ENCODE measurements at places on chromosomes 7 and 10. TPM values are rescaled to one million over a fixed set of nuclear protein-coding genes. Genes with fewer than 3 reads are reported as not detected.

DNA sequence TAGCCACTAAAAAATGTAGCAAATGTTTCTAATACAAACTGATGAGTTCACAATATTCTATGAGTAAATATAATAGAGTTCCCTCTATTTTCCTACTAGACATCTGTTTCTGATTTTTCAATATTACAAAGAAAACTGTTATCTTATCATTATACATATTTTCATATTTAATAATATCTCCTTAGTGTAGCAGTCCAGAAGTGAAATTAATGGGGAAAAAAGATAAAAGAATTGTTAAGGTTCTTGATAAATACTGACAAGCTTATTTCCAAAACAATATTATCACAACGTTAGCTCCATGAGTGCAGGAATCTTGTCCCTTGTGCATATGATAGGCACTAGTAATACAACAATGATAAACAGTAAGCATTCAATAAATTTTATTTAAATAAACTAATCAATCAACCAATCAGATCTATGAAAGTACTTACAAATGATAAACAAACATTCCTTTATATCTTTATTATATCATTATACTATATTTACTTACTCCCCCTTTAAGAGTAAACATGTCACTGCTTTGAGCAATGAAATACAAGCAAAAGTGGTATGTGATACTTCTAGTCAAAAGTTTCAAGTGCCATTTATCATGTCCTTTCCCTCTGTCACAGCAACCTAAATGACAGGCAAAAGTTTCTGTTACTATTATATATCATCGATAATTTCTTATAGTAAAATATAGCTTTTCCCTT, 103.1 kb downstream of the IMMP2L start:
- no peak for DNase-seq

- DNase-seq, result peak; percentile 21
Measured at GRCh38 chr7:128065872-128066271, 34.6 kb upstream of the LRRC4 start.

DNA sequence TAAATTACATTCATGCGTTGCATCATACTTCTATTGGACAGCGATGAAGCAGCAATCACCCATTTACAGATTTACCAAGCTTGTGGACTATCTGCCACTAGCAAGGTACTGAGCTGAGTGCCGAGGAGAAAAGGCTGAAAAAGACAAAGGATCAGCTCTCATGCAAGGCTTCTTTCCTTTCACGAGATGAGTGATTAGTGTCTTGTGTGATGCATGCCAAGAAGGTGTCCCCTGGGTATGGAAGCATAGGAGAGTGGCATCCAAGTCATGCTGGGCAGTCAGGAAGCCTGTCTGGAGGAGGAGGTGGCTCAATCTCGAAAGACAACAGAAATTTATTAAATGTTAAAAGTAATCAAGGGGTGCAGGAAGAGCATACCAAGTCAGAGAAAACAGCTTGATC, 40.9 kb downstream of the ACSM6 start:
- DNase-seq, result no peak

Gene BMPER
- 1.4 TPM for total RNA-seq

DNA sequence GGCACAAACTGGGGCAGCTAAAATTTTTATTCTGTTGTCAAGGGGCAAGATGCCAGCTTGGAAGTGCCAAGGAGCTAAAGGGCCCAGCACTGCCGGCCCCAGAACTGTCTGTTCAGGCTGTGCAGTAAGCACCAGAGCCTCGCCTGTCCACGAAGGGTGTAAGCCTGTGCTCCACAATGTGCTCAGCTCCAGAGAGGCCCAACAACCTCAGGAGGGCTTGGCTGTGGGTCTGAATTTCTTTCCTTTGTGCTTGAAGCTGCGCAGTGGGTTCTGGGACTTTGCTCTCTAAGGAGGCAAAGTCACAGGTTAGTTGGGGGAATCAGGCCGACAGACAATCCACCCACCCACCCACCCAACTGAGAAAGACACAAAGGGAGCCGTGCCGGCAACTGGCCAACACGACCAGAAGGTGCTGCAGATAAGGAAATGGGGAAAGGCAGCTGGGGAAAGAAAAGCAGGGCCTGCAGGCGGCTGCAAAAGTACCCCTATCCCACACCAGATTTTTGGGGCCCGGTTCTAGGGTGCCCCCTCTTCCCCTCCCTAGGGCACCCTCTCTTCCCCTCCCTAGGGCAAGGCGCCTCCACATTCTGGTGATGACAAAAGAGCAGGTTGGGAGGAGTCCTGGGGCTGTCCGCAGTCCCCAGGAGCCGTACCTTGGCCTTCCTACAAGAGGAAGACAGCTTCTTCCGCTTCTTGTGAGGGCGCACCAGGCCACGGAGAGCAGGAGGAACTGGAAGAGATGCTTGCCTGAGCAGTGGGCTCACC, 7.7 kb downstream of the DDX56 start:
- no peak for DNase-seq

DNA sequence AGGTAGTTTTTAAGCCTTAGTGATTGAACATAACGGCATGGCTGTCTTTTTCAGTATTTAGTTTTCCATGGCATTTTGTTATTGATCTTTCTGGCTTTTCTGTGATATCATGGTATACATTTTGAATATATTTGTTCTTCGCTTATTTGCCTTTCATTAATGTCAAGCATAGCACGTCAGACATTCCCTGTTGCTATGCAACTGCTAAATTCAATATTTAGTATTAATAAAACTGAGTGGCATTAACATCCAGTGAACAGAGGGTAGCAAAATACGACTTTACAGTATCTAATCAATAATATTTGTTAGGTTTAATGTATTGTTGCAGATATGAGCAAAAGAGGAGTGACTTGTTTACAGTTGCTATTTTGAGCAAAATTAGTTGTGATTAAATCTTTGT, 72.5 kb downstream of the LCOR start:
- DNase-seq, result no peak

DNA sequence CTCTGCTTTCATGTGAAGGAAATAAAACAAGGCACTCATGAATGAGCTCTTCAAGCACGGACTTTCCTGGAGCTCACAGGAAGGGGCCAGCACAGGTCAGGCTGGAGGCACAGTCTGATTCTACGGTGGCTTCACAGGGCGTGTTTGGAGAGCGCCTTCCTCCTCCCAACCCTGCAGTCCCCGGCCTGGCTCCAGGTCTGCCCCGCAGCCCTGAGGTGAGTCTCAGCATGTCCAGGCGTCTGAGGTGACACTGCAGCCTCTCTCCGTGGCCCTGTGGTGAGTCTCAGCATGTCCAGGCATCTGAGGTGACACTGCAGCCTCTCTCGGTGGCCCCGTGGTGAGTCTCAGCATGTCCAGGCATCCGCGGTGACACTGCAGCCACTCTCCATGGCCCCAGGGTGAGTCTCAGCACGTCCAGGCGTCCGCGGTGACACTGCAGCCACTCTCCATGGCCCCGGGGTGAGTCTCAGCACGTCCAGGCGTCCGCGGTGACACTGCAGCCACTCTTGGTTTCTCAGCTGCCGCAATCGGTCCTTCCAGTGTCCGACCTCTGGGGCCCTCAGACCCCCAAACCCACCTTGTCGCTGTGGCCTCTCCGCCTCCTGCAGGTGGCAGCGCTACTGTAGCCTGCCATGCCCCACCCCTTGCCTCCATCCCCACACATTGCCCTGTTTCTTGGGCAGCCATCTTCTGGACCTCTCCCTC, 381.7 kb downstream of the DNAJB6 start:
- DNase-seq, result no peak

DNA sequence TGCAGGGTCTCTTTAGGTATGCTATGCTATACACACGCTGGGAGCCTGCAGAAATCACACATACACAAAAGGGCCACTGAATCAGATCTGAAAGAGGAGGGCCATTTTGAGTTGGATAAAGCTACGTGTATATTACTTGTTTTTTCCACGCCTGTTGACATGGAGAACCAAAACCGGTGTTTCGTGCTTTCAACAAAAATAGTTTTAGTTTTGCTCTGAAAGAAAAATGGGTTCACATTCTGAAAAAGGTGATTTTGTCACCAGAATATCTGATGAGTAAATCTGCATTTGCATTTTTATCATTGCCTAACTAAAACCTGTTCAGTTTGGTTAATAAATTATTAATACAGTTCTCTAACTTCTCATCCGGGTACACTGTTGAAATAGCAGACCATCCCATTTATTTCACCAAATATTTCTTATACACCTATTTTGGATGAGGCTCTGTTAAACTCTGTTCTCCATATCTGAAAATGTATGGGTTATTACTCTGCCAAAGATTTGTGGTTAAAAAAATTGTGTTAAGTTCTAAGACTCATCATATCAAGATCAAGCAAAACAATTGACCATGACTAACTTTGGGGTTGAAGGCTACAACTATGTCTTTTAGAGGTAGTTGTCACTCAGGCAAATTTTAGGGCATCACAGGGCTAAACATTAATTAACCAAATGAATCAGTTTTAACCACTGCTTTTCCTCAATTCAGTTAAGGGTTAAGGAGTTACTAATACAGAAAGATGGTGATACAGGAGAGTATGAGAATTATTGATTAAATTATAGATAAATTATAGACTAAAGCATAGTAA, 101.2 kb upstream of the RPA3 start:
- no peak for DNase-seq

GRCh38 chr10:60208676-60209269, 180.9 kb downstream of the ANK3 start:
- no peak for DNase-seq

Gene CDK14
- 5.4 TPM for total RNA-seq

Gene POLR3A
- 13.9 TPM for total RNA-seq

GRCh38 chr10:88926566-88927415, 25.8 kb downstream of the ACTA2 start:
- no peak for DNase-seq

Gene FGFR2
- total RNA-seq, result 77.5 TPM

Gene TMEM213
- total RNA-seq, result not detected

DNA sequence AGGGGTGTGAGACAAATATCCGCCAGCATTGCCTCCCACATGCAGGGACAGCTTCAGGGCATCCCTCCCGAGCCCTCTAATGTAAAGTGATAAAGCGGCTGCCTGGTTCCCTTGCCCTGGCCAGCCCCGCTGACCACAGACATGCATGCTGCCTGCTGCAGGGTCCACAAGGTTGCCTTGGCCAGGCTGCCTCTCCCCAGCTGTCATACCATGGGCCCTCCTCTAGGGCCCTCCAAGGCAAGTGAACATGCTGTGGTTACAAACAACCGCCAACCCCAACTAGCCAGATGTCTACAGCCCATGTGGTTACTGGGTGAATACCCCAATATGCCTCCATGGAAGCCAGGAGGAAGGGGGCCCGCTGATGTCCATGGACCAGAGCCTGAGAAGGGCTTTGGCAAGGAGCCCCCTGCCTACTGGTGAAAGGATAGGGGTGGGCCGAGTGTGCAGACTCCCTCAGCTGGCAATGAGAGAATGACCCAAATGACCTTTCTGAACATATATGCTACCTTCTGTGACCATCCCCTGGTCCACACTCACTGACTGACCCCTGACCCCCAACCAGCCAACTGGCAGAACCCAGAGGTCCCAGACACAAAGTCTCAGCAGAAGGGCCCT, 37.4 kb downstream of the GRID1 start:
- DNase-seq, result no peak
